ENCODE measurements at places on chromosomes 13 and 19.

DNA sequence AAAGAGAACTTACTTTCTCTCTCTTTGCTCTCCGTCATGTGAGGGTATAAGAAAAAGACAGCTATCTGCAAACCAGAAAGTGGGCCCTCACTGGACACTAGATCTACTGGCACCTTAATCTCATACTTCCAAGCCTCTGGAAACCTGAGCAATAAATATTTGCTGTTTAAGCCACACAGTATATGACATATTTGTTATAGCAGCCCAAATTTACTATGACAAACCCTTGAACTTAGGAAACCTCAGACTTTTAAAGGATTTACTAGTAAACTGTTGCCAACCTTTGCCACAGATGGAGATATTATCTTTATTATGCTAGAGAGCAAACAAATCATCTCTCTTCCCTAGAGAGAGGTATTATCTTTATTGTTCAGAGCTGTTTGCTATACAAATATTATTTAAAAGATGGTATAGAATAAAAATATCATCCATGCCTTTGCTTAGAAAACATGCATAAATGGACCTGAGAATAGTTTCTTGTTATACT, 1446.1 kb downstream of the SLITRK1 start:
- no peak for DNase-seq

DNA sequence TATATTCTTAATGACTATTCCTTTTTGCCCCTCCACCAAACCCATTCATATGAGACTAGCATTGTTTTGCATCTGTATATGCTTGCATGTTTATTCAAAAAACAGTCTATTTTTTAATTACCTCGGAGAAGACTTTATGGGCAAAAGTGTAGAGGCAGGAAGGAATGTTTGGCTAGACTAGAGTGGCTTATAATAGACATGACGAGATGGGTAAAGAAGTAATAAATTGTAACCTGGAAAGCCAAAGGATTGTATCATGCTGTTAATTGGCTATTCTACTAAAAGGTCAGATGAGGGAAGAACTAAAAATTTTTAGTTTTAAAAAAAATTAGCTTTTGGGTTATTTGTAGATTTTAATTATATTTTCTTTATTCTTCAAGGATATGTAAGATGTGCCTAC, 91.1 kb downstream of the FNDC3A start:
- DNase-seq, result no peak

DNA sequence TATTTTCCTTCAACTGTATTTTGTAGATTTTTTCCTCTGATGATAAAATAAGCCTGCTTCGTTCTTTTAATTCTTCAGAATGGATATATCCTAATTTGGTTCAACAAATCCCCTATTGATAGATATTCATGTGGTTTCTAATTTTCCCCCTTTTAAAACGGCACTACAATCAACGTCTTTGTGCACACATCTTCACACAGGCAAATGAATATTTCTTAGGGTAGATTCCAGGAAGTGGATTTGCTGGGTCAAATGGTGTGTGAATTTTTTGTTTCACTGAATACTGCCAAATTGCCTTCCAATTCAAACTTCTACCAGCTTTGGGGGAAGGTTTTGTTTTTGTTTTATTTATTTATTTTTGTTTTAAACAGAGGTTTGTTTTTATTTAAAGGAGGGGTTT, 287.2 kb downstream of the FOXO1 start:
- no peak for DNase-seq

- DNase-seq, result peak; percentile 68
Measured at GRCh38 chr19:18167975-18168645, 5.5 kb upstream of the IFI30 start.

GRCh38 chr13:99191336-99191899, 9.2 kb upstream of the UBAC2 start:
- no peak for DNase-seq

GRCh38 chr13:102571075-102571474, 25.7 kb upstream of the TPP2 start:
- DNase-seq, result no peak

GRCh38 chr13:71870100-71870499, 3.1 kb upstream of the DACH1 start:
- peak; percentile 18 for DNase-seq

DNA sequence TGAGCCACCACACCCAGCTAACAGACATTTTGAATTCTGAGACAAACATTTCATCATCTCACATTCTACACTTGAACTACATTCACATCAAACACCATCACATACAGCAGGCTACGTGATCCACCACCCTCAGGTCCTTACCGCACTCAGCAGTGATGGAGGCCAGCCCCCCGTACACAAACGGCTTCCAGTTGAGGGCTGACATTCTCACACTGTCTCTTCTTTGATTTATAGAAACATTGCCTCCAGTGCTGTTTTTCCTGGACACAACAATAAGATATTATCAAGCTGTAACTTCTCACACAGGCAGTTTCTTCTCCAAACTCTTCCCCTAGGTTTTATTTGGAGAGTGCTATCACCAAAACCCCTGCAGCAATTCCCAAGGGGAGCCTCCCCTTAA, 7.0 kb downstream of the SLC25A30 start:
- no peak for DNase-seq

DNA sequence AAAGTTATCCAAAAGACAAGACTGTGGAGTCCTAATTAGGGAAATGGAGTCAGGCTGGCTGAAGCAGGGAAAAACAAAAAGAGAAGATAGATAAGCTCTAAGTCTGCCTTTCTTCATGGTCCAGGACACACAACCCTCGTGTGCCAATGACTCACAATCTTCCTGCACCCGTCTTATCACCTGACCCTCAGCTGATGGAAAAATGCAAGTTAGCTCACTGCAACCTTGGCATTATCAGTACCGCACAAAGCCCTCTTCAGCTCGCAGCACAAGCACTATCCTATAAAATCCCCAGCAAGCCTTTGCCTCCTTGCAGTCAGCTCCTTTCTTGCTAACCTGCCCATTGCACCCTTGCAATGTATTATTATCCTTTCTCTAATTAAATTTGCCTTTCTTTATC, 4.3 kb downstream of the OR7A5 start:
- no peak for DNase-seq

DNA sequence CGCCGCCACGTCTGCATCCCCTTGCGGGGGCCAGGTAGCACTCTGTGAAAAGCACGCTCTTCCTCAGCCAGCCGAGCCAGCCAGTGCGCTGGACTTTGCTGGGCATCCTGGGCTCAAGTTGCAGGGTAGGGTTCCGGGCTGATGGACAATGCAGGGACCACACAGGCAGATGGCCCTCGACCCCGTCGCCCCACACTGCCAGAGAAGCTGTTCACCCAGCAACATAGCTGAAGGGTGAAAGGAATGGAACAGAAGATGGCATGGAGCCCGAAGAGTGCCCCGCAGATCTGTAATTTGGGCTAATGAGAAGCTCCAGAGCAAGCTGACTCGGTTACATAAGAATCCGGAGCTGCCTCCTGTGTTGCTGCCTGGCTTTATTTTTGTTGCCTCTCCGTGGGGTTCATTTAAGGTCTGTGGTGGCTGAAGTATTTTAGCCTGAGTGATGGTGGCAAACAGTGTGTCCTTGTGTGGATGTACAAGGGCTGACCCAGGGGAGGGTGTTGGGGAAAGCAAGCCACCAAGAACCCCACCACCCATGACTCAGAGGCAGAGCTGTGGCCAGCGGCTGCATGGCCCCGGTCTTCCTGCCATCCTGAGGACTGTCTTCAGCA, 105.8 kb downstream of the SOX1 start:
- DNase-seq, result peak; percentile 20

- no peak for DNase-seq
Measured at GRCh38 chr13:60893801-60894200, 496.8 kb downstream of the TDRD3 start.

- DNase-seq, result no peak
Measured at GRCh38 chr13:39044536-39044935, 6.3 kb downstream of the NHLRC3 start.

GRCh38 chr13:51724721-51725120, 79.2 kb downstream of the DHRS12 start:
- DNase-seq, result no peak

GRCh38 chr13:66098931-66099628, 1131.1 kb downstream of the PCDH9 start:
- DNase-seq, result no peak

- no peak for DNase-seq
Measured at GRCh38 chr13:40660141-40660664, 6.2 kb downstream of the FOXO1 start.

DNA sequence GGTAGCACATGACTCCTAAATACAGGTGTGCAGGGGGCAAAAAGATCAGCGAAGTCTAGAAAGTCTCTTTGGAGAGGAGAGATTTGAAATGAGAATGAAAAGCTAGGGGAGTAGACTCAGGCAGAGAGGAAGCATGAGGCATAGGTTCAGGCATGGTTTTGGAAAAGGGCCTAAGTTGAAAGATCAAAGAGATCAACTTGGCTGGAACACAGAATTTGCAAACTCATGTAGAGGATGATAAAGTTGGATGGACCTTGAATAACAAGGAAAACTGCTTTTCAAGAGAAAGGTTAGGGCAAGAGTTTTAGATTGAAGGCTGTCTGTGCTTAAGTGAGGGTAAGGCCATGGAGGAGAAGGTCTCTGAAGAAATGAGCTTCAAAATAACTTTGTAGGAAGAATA, 47.4 kb upstream of the UBAC2 start:
- DNase-seq, result no peak

- no peak for DNase-seq
Measured at GRCh38 chr13:71515744-71516038, 351.3 kb downstream of the DACH1 start.

- no peak for DNase-seq
Measured at GRCh38 chr13:65826657-65827056, 1403.5 kb downstream of the PCDH9 start.

DNA sequence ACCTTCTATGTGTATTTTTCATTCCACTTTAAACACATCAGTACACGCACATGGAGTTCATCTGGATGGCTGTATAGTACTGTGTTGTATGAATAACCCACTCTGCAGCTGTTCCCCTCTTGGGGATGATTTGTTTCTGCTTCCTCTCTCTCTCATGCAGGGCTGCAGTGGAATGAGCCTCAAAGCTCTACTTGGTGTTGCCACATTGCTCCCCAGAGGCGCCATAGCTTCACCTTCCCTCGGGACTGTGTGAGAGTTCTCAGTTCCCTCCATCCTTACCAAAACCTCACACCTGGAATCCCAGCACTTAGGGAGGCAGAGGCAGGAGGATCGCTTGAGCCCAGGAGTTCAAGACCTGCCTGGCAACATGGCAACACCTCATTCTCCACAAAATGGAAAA, 28.4 kb upstream of the GPR183 start:
- DNase-seq, result no peak

All from nephron progenitor cell (in vitro differentiated cells).